Coronary artery (tissue), 2 donors: ENCODE measurements at places on chromosomes 3 and 15.

DNA sequence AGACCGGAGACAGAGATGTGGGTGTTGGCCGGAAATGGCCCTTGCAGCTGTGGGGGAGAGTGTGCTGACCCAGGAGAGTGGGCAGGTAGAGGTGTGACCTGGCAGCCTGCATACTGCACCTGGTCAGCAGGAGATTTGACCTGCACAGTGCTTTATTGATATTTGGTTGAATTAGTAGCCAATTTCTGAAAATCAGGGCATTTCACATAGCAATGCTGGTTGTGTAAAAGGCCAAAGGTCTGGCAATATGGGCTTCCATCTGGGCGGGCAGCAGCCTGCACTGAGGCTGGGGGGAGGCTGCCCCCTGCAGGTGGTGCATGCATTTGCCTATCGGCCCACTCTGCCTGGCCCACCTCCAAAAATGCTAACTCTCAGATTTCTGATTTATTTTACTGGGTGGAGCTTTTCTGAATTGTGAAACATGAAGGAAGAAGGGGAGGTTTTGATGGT is 9.4 kb upstream of the MGLL start:
- DNase-seq, result no peak

- DNase-seq, result no peak
Observed at GRCh38 chr3:107498646-107499045, 24.1 kb upstream of the BBX start.

- no peak for DNase-seq
Observed at GRCh38 chr3:176074096-176074495, 1123.2 kb downstream of the TBL1XR1 start.

GRCh38 chr15:92051716-92052115 is 198.2 kb downstream of the SLCO3A1 start:
- no peak for DNase-seq

GRCh38 chr3:196050597-196050996 is 31.3 kb downstream of the TFRC start:
- DNase-seq, result no peak

DNA sequence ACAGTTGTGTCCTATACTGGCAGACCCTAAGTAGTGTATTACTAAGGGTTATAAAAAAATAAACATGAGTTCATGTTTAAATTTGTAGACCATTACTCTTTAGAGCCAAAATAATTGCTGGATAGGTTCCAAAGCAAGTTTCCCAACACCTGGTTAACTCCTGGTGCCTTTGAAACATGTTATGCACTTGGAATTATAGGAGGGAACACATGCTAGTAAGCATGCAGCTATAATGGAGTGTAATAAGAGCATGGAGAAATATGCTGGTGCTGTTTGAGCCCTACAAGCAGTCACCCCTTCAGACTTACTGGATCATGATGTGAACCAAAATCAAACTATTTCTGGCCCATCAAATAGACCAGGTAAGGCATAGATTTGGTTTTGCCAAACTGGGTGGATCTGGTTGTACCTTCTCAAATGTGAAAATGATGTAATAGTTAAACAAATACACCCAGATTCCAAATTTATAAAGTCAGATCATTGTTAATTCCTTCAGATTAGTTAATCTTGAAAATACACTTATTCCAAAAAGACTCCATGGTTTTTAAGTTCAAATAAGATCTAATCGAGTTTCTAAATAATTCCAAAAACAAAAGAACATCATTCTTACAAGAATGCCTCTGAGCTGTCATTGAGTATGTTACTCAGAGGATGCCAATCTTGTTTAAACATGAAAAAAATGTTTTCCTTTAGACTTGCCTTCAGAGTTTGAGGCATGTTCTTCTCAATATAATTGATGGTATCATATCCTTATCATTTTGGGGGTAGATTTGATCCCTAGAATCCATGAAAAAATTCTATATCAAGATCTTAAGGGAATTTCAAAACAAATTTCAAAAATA is 69.3 kb downstream of the LRRC28 start:
- no peak for DNase-seq

GRCh38 chr3:140508550-140508949 is 169.3 kb upstream of the TRIM42 start:
- DNase-seq, result no peak

- DNase-seq, result no peak
Observed at GRCh38 chr3:154338008-154338407, 13.7 kb upstream of the DHX36 start.

- DNase-seq, result no peak
Observed at GRCh38 chr15:62886431-62887071, 156.0 kb upstream of the TPM1 start.

GRCh38 chr3:129184396-129184657 is 631 bp upstream of the CNBP start:
- no peak for DNase-seq

- no peak for DNase-seq
Observed at GRCh38 chr3:129517516-129517915, 10.9 kb upstream of the RHO start.

DNA sequence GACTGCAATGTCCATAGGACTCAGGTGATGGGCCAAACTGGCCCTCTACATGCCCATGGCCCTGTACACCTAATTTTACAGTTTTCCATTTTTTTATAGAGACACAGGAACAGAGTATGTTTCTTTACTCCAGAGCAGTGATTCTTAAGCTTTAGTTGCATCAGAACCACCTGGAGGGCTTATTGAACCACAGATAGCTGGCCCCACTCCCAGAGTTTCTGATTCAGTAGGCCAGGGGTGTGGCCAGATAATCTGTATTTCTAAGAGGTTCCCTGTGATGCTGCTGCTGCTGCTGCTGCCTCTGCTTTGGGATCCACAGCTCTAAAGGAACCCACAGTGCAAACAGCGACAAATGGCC is 5.1 kb downstream of the RBP1 start:
- DNase-seq, result no peak

- no peak for DNase-seq
Observed at GRCh38 chr15:71646767-71647486, 163.4 kb upstream of the NR2E3 start.

DNA sequence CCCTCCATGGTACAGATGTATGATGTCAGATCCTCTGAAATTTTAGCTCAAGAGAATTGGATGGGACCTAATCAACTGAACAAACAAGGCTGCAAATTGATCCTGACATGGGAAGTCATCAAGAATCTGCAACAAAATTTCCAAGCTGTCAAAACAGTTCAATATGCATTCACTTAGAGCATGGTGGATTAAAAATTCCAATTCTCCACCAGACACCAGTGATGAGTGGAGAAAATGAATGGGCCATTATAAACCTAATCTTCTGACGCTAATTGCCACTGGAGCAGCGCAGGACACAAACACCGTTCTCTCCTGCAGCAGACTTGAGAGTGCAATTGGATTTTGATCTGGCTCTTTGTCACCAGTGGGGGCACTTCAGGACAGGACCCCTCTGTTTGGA is 94.2 kb downstream of the MINAR1 start:
- DNase-seq, result no peak

DNA sequence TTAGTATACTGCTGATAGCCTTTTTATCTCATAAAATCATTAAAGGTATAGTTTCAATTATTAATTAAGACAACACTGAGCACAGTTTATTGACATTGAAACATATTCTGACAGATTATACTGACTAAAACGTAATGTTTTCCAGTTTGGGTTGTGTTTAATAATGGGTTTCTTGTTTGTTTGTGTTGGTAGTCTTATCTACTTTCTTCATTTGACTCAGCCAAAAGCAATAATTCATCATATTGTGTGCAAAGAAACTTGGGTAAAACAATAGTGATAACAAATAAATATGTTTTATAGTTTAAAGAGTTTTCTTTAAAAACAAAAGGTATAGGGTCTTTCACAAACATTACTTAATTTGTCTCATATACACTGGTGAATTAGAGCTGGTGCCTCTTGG is 629.2 kb upstream of the AGTR1 start:
- no peak for DNase-seq

DNA sequence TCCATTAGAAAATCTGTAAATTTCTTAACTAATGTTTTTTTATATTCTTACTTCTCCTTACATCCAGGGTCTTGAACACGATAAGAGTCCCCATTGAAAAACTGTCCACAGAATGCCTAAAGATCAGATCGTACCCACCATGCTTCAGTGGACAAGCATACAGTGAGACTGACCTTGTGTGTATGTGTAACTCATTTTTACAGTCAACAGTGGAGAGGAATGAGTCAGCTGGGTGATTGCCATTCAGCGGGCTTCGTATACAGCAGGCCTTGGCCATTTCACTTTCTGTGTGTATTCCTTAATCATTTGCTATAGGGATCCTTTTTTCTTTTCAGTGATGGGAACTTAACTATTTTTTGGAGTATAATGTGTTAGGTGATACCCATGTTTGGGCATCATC is 10.6 kb downstream of the PARP14 start:
- DNase-seq, result no peak

- DNase-seq, result no peak
Observed at GRCh38 chr15:74988007-74988800, 7.2 kb upstream of the SCAMP5 start.

- peak; percentile 60 for DNase-seq
Observed at GRCh38 chr15:29685156-29686078, 136.9 kb downstream of the TJP1 start.

DNA sequence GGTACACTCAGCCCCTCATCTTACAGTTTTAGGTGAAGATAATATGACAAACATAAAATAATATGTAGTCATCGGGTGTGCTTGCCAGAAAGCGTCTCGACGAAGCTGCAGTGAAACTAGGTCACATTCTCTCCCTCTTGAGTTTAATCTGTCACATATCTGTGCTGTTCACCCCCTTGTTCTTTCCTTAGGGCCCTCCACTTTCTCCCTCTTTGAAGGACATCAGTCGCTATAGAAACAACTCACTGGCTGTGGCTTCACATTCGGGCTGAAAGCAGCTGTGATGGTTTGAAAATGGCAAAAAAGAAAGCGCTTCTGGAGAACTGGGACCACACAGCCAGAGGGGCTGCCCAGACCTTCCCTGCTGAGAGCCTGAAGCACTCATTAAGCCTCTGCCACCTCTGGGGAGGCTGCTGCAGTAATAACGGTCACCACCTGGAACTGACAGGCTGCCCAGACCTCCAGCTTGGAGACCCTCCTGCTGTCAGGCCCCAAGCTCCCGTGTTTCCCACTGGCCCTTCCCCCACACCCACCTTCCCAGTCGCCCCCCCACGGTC is 50.3 kb downstream of the ABTB1 start:
- no peak for DNase-seq

DNA sequence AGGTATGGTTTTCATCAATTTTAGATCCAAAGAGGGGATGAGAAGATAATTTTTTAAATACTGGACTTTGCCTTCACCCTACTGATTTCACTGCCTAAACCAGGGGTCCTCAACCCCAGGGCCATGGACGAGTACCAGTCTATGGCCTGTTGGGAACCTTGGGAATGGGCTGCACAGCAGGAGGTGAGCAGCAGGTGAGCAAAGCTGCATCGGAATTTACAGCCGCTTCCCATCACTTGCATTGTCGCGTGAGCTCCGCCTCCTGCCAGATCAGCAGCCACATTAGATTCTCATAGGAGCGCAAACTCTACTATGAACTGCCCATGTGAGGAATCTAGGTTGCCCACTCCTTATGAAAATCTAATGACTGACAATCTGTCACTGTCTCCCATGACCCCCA is 76.3 kb upstream of the TTBK2 start:
- DNase-seq, result no peak

GRCh38 chr3:157115069-157116006 is 44.6 kb downstream of the CCNL1 start:
- DNase-seq, result no peak

GRCh38 chr3:8154617-8155016 is 347.0 kb upstream of the LMCD1 start:
- no peak for DNase-seq

- DNase-seq, result peak; percentile 71
Observed at GRCh38 chr15:25671132-25671531, 192.0 kb downstream of the ATP10A start.

DNA sequence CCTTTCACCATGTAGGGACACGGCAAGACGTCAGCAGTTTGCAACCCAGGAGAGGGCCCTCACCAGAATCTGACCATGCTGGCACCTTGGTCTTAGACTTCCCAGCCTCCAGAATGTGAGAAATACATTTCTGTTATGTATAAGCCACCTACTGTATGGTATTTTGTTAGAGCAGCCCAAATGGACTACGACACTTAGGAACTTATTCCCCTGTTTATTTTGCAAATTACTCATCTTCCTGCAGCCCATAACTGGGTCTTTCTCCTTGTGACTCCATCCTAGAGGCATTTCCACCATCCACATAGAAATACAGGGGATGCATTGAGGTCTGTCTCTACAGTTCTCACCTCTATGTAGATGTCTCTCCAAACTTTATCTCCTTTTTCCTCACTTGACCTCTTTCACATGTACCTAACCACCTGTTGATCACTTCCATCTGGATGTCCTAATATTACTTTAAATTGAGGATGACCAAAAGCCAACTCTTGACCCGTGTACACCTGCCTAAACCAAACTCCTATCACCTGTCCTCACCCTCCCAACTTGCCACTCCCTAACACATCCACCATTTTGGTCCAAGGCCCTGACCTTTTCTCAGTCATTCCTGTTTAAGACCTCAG is 406.0 kb upstream of the WNT5A start:
- DNase-seq, result no peak

- DNase-seq, result no peak
Observed at GRCh38 chr3:195873281-195873887, 35.0 kb downstream of the TNK2 start.

DNA sequence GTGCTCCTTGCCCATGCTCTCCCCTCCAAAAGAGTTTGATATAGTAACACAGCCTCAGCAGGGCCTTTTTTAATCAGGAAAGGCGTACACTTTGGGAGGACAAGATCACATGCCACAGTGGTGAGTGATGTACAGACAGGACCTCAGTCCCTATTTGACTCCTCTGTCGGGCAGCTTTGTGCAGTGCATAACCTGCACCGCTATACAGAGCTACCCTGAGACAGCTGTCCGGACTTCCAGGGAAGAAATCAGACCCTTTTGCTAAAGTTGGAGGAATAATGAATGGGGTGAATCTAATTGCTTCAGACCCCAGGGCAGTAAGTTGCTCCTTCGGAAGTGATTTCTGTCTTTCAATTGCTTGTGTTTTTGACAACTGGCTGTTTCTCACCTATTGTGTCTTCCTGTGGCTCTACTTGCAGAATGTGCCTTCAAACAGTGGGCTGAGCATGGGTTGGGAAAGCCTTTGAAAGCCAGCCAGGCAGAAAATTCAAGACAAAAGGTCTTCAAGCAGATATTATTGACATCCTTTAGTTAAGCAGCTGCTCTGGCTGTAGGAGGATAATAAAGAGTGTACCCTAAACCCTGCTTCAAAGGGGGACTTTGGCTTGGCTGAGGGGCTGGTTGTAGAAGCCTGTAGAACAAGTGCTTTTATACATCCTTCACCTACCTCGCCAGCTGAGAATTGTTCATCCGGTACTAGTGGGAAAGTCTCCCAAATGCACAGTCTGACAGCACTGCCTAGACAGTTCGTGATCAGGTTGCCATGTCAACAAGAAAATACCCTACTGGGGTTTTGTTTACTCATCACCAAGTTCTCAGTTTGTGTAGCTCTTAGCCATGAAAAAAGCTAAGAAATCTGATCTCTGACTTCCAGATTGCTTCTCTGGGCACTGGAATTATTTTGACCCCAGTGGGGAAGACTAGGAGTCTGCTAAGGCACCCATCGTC is 35.1 kb downstream of the SNTN start:
- DNase-seq, result no peak

- DNase-seq, result no peak
Observed at GRCh38 chr3:43366885-43367284, 80.5 kb downstream of the SNRK start.

- DNase-seq, result no peak
Observed at GRCh38 chr3:133038731-133039375, 662 bp downstream of the TMEM108 start.
